ENCODE measurements at places on chromosomes 3 and 15. TPM values are rescaled to one million over a fixed set of nuclear protein-coding genes. Genes with fewer than 3 reads are reported as not detected.

CLDN1 gene
- 1.3 TPM for total RNA-seq

CGNL1 gene
- 2.6 TPM for total RNA-seq

ATXN7 gene
- total RNA-seq, result 32.0 TPM

CAPN7 gene
- total RNA-seq, result 76.6 TPM

TLR9 gene
- not detected for total RNA-seq

FGF7 gene
- total RNA-seq, result 40.3 TPM

VIPR1 gene
- 18.9 TPM for total RNA-seq

ITGB5 gene
- 165 TPM for total RNA-seq

SLC28A1 gene
- not detected for total RNA-seq

RTP3 gene
- total RNA-seq, result not detected

CYP19A1 gene
- total RNA-seq, result 0.75 TPM

MUC4 gene
- not detected for total RNA-seq

ASB14 gene
- total RNA-seq, result not detected

SLC12A1 gene
- not detected for total RNA-seq

RHOV gene
- not detected for total RNA-seq

WDR93 gene
- total RNA-seq, result 0.57 TPM

CRABP1 gene
- total RNA-seq, result not detected

IGSF11 gene
- not detected for total RNA-seq

SHC4 gene
- not detected for total RNA-seq

POU1F1 gene
- not detected for total RNA-seq

PRSS50 gene
- not detected for total RNA-seq

FAM107A gene
- 85.3 TPM for total RNA-seq

CMTM8 gene
- total RNA-seq, result 1.9 TPM

SEMA7A gene
- 0.38 TPM for total RNA-seq

PIGZ gene
- total RNA-seq, result 15.5 TPM

LSAMP gene
- total RNA-seq, result 0.38 TPM

OR5K2 gene
- not detected for total RNA-seq

SEC61A1 gene
- 103 TPM for total RNA-seq

VGLL4 gene
- 37.6 TPM for total RNA-seq

WNT5A gene
- total RNA-seq, result 5.3 TPM

RAB43 gene
- total RNA-seq, result 12.2 TPM

GOLGA8J gene
- total RNA-seq, result 0.51 TPM

TEX55 gene
- total RNA-seq, result not detected

HACD3 gene
- 21.8 TPM for total RNA-seq

ZPLD1 gene
- total RNA-seq, result not detected

CFAP92 gene
- total RNA-seq, result 0.22 TPM

SKOR1 gene
- total RNA-seq, result 0.44 TPM

ANO10 gene
- total RNA-seq, result 34.5 TPM

REC114 gene
- total RNA-seq, result not detected

DAZL gene
- not detected for total RNA-seq

MCF2L2 gene
- total RNA-seq, result 0.19 TPM

GOLGA8S gene
- 0.34 TPM for total RNA-seq

FANCD2 gene
- total RNA-seq, result 1.5 TPM

SLC2A2 gene
- not detected for total RNA-seq

NOX5 gene
- 0.33 TPM for total RNA-seq

CLDN18 gene
- not detected for total RNA-seq

SLC28A2 gene
- total RNA-seq, result not detected

ILDR1 gene
- not detected for total RNA-seq

SQOR gene
- 97.2 TPM for total RNA-seq

GCSAM gene
- 1.4 TPM for total RNA-seq

FOXB1 gene
- not detected for total RNA-seq

PIF1 gene
- total RNA-seq, result 4.0 TPM

CAPN3 gene
- total RNA-seq, result 22.4 TPM

PRTG gene
- total RNA-seq, result 2.7 TPM

HRG gene
- not detected for total RNA-seq

GHRL gene
- total RNA-seq, result 11.3 TPM

ZBED2 gene
- total RNA-seq, result not detected
